ENCODE measurements at places on chromosomes 7 and 10.

DNA sequence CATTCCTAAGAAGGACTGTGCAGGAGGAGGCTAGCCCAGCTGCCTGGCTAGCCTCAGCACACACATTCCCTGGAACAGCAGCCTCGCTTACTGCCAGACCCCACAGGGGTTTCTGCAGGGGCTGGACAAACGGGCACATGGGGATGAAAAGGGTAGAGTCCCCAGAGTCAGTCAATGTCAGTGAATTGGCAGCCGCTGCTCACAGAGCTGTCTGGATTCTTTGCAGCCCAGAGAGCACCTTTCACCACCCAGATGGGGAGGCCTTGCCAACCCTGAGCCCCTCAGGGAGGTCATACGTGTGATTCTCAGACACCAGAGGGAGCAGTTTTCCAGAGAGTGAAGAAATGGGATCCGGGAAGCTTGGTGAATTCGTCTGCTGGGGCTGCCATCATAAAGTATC, 143.3 kb downstream of the KCNMA1 start:
- DNase-seq: no peak

DNA sequence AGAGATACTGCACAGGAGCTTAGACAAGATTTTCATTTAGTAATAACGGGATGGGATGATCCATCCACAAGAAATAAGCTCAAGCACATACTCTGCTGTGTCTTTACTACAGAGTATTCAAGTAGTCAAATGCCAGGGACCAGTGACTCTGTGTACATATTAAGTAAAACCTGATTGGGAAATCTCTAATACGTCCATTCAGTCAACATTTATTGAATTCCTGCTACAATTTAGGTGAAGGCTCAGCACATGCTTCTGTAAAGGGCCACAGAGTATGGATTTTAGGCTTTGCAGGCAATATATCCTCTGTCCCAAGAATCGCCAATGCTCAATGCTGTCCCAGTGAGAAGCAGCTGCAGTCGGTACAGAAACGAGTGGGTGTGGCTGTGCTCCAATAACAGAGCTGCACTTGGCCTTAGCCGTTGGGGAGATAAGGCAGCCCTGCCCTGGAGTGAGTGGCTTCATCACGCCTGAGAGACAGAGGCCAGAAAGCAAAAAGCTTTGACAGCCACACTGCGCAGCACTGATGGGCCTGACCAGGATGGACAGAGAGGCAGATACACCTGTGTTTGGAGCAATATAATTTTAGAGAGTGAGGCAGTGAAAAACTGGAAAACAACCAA, 186.8 kb downstream of the PARD3 start:
- DNase-seq: no peak

GRCh38 chr10:77381750-77382149, 255.9 kb downstream of the KCNMA1 start:
- DNase-seq: no peak

DNA sequence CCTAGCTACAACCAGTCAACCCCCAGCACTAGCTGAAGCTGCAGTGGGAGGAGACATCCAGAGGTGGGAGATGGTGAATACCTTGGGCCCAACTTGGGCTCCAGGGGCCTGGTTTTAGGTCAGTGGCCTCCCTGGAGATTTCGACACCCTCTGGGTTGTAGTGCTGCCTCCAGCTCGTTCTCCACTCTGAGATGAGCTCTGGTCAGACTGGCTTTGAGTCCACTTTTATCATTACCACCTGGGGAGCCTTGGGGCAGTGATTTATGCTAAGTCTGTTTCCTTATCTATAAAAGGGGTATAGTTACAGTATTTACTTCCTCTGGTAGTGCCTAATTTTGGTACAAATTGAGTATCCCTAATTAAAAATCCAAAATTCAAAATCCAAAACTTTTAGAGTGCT, 22.8 kb downstream of the PPIA start:
- no peak for DNase-seq

Measured in GOT3 (cell line).